ENCODE measurements at places on chromosomes 6 and 20.

- DNase-seq = no peak
These were observed 456.4 kb downstream of the COL12A1 start for GRCh38 chr6:74749211-74750147.

GRCh38 chr6:43159599-43159998 lies 11.5 kb upstream of the SRF start:
- DNase-seq = no peak

GRCh38 chr6:108737594-108738546 lies 110.4 kb upstream of the ARMC2 start:
- peak; percentile 91 for DNase-seq

GRCh38 chr6:18327626-18328025 lies 59.5 kb upstream of the RNF144B start:
- peak; percentile 42 for DNase-seq

DNA sequence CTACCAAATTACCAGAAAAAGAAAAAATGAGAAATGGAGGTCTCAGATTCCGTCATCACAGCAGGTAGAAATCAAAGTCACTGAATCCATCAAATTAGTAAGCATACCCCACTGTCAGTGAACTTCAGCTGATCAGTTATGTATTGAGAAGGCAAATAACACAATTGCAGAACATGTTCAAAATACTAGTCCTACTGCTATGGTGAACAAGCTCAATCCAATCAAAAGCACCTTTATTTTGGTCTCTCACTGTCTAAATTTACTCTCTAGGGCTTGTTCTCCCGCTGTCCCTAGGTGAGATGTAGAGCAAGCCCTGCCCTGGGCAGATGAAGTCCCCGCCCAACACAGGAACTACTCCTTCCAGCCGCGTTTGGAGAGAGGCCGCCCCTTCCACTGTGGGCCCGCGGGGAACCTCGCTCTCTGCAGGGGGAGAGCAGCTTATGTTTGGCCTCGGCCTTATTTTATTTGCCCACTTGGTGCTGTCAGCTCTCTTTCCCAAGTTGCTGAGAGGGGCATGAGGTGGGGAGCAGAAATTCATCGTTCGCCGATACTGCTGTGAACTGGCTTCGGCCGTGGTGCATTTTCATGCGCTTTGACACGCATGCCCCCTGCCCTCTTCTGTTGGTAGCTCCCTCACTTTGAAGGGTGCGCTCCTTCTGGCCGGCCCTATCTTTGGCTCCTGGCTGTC lies 14.3 kb upstream of the MAP1LC3A start:
- no peak for DNase-seq

DNA sequence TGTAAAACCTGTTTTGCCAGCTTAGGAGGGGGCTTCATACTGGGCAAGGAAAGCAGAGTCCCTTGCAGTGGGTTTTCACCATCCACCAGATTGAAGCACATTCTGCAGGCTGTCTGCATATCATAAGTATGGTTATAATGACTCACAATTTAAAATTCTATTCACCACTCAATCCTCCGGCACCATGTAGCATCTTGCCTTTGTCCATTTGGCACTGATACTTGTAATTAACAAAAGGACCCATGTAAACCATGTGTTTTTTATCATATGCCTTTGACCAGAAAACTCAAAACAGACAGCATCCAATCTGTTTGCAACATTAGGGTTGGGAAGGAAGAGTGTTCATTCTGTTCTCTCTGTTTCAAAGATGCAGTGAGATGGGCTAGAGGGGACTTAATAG lies 3.0 kb downstream of the CD83 start:
- no peak for DNase-seq

DNA sequence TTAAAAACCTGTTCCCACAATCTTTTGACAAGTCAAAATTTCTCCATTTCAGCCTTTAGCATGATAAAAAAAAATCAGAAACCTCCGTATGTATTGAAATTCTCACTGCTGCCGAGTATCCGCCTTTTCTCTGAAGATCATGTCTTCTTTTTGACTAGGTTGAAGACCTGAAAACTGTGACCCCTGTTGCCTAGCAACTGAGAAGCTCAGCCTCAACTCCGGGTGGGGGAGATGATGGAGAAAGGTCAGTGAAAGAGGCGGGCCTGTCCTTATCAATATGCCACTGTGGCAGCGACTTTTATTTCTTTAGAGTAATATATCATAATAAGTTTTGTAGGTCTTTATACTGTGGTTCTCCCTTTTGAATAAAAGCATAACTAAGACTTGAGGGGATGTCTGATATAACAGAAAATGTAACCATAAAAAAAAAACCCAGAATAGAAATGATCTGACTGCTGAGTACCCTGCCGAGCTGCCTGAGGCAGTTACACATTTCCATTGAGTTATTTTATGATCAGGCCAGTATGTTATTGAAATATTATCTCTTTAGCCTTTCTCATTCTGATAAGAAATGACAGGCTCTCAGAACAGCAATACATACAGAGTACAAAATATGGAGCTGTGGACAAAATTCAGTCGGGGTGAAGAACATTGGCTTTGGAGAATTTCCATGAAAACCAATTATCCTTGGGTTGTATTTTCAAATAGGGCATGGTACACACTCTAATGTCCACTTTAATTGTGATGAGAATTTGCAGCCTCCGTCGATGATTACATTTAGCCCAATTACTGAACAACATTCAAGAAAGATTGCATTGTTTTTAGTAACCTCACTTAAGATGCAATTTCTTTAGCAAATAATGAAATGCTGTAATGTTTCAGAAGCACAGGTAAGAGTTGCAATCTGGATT lies 136.7 kb upstream of the EEF1E1 start:
- DNase-seq = no peak

GRCh38 chr6:83862776-83863471 lies 3.4 kb downstream of the CYB5R4 start:
- no peak for DNase-seq

- DNase-seq = no peak
These were observed 13.0 kb downstream of the PIM1 start for GRCh38 chr6:37182736-37183590.

DNA sequence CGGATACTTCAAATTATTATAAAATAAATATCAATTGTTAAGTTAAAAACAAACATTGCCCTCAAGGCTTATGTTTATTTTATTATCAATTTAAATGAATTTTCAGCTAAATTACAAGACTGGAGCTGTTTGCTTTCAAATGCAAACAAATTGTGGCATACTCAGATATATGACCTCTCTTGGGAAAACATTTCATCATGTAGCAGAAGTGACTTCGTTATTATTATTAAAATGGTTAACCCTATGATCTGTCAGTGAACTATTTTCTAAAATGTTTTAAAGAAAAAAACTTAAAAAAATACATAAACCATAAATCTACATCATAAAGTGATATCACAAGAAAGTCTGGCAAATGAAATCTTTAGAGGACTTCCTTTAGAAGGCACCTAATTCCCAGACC lies 72.5 kb downstream of the MAN1A1 start:
- DNase-seq = no peak

DNA sequence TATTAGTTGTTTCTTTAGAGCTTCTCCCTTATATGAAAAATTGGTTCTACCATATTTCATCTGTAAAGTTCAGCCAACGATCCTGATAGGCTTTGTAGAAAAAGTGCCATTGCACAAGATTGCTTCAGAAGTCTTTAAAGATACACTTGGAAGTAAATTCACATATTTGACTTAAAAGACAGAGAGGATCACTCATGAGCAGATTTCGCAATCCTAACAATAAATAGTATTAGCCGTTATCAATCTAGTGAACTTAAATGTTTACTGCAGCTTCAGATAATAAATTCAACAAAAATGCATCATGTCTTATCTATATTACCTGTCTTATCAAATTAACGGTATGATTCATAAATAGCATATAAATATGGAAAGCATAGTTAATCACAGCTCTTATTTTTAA lies 8.7 kb upstream of the SLC17A4 start:
- DNase-seq = no peak

DNA sequence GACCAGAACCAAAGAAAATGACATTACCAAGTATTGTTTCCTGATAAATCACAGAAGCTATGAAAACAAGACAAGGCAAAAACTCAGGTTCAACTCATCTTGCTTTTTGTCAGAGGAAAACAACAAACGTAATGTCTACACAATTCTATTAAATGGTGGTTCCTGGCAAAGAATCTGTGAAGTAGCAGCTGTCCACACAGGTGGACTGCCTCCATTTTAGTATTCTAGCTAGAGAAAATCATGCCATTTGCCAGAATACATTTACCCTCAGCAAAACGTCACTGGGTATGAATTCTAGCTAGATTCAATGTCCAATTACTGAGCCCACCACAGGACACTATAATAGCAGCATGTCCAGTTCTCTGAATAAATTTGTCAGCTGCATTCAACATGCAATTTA lies 125.4 kb downstream of the ADGRB3 start:
- no peak for DNase-seq

DNA sequence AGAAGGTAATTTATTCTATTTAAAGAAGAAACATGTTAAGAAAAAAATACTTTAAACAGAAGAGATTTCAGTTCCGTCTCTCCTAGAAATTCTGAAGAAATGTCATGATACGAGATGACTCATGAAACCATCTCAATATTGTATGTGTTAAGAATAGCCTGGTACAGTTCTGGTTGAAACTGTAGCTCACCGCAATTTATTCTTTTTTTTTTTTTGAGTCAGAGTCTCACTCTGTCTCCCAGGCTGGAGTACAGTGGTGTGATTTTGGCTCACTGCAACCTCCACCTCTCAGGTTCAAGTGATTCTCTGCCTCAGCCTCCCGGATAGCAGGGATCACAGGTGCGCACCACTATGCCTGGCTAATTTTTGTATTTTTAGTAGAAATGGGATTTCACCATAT lies 103.3 kb downstream of the ARHGAP18 start:
- no peak for DNase-seq

DNA sequence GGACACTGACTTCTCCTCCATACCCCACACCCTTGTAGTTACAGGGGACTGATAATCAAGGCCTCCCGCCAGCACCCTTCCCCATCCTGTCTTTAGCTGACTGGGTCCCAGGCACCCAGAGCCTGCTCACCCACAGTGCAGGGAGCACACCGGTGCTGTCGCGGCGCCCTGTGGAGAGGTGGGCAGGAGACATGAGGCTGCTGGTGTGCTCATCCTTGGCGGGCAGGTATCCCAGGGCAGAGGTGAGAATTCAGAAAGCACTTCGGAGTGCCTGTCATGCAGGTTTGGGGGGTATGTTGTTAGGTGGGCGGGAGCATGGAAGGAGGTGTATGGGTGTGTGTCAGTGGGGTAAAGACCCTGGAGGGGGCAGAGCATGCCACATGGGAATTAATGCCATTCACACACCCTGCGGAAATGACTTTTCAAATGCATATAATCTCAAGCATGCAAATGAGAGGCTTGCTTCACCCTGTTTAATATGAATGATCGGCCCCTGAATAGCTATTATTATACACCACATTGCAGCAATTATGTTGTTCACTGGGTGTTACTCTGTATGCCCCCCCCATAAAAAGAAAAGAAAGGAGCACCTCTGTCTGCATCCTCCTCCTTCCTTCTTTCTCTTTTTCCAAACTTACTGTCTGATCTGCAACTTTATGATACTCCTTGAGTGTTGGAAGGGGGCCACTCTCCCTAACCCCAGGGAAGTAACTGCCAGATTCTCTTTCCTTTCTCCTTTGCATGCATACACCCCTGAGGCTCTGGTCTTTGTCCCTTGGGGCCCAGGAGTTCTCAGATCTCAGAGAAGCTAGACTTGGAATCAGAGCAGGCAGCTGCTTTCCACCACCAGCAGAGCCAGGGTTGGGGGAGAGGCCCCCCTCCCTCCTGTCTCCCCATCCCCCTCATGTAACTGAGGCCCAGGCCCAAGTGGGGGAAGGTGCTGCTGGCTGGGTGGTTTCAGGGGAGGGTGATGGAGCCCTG lies 16.0 kb downstream of the FOXP4 start:
- DNase-seq = no peak

GRCh38 chr20:54188132-54188849 lies 14.5 kb upstream of the CYP24A1 start:
- peak; percentile 66 for DNase-seq

GRCh38 chr6:88301256-88301655 lies 135.1 kb upstream of the CNR1 start:
- no peak for DNase-seq

DNA sequence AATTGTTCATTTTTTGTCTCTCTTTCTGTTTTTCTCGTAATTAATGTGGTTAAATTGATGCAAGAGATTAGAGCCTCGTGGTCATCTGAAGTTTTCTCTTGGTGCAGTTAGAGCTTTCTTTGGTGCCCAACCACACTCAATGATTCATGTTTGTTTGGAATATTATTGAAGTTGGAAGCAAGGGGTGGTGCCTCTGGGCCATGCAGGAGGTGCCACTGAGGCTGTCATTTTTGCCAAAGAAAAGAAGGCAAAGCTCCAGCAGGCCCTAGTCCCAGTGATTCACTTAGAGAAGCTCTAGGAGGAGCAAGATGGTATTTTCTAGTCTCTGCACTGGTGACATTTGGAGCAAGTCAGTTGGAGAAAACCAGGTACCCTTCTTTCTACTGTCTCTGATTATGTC lies 144.5 kb upstream of the RALGAPA2 start:
- DNase-seq = no peak

- DNase-seq = no peak
These were observed 647.9 kb upstream of the AGPAT4 start for GRCh38 chr6:161921602-161922395.

- no peak for DNase-seq
These were observed 5.6 kb upstream of the ZNF831 start for GRCh38 chr20:59157961-59158541.

- DNase-seq = no peak
These were observed 26.6 kb downstream of the HDGFL1 start for GRCh38 chr6:22596011-22596410.

DNA sequence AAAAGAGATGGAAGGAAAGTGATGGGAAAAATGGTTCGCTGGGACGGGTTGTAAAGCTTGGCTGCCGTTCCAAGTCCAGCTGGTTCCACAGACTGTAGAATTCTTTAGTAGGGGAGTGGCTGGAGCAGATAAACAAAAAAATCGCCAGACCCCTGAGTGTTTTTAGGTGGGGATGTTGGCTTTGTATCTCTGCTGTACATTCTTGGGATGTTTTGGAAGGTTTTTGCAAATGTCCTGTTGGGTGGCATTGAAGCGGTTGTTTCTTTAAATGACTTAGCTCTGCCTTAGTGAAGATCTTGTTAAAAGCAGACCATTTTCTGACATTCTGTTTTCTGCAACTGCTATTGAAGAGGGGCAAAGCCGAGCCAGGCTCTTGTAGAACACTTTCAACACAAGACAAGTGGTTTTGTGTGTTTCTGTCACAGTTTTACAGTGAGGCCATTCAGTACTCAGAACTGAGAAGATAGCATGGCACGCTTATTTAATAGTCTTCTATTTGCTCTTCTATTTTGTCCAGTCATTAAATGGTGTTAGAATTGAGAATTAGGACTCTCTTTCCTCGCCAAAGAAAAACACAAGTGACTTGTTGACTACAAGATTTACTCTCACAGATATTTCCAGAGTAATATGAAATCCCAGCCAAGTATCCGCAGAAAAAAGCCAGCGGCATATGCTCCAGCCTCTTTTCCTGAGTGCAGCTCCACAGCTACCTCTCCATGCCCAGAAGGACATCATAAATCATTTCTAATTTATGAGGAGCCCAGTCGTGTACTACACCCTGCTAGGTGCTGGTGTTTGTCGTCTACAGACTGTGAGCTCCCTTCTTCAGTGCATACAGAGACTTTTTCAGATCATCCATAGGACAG lies 65.8 kb downstream of the PHACTR2 start:
- no peak for DNase-seq
